ENCODE measurements at places on chromosomes 2 and 18.
A peak's percentile ranks its signal among the peaks of the same experiment; 100 is the strongest.

- no peak overlapping the region for H3K27ac ChIP-seq
- H3K4me3 ChIP-seq, result peak overlapping the region; percentile 11
- peaks cover 3% of the 10 kb centered on the region for H3K36me3 ChIP-seq
- DNase-seq, result no peak
Observed at GRCh38 chr2:96734880-96735583, 4.8 kb downstream of the LMAN2L start.

GRCh38 chr18:809985-810642 lies 1.9 kb downstream of the YES1 start:
- H3K27me3 ChIP-seq, result no peaks in the 10 kb centered on the region
- H3K4me1 ChIP-seq, result peaks cover 3% of the 10 kb centered on the region
- DNase-seq, result no peak
- no peak overlapping the region for H3K27ac ChIP-seq
- H3K36me3 ChIP-seq, result no peaks in the 10 kb centered on the region

GRCh38 chr2:242020196-242021004 lies 150.9 kb downstream of the RTP5 start:
- peaks cover 9% of the 10 kb centered on the region for H3K27me3 ChIP-seq
- H3K4me1 ChIP-seq, result no peaks in the 10 kb centered on the region
- no peak for DNase-seq
- no peak overlapping the region for H3K4me3 ChIP-seq
- no peaks in the 10 kb centered on the region for H3K36me3 ChIP-seq
- H3K27ac ChIP-seq, result no peak overlapping the region

DNA sequence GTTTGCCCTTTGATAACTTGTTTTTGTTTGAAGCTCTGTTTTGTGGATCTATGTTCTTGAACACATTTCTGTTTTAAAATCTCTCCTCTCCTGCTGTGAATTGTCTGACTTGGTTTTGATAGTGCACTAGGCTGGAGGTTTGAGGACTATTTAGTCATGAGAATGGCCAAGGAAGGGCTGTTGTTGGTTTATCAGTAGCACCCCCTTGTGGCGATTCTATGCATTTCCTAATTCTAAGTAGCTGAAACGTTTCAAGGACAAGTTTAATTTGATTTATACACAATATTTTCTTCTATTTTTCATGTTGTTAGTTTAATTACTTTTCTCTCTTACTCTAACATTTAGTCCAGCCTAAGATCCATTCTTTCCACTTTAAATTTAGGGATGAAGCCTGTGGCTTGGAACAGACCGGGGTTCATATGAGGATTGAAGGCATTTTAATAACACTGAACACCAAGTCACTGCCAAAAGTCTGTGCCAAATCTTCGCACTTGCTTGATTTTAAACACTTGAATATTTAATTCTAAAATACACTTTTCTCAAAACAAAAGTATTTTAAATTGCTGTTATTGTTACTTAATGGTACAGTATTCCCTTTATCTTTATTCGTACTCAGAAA lies 166.0 kb downstream of the SOCS6 start:
- H3K36me3 ChIP-seq, result no peaks in the 10 kb centered on the region
- H3K27me3 ChIP-seq, result no peaks in the 10 kb centered on the region
- H3K4me3 ChIP-seq, result no peak overlapping the region
- H3K27ac ChIP-seq, result no peak overlapping the region
- no peaks in the 10 kb centered on the region for H3K4me1 ChIP-seq
- peak; percentile 61 for DNase-seq

- no peak overlapping the region for H3K27ac ChIP-seq
- H3K27me3 ChIP-seq, result no peaks in the 10 kb centered on the region
- no peak for DNase-seq
- H3K36me3 ChIP-seq, result no peaks in the 10 kb centered on the region
- no peaks in the 10 kb centered on the region for H3K4me1 ChIP-seq
Observed at GRCh38 chr2:147068071-147068470, 776.8 kb upstream of the ACVR2A start.

DNA sequence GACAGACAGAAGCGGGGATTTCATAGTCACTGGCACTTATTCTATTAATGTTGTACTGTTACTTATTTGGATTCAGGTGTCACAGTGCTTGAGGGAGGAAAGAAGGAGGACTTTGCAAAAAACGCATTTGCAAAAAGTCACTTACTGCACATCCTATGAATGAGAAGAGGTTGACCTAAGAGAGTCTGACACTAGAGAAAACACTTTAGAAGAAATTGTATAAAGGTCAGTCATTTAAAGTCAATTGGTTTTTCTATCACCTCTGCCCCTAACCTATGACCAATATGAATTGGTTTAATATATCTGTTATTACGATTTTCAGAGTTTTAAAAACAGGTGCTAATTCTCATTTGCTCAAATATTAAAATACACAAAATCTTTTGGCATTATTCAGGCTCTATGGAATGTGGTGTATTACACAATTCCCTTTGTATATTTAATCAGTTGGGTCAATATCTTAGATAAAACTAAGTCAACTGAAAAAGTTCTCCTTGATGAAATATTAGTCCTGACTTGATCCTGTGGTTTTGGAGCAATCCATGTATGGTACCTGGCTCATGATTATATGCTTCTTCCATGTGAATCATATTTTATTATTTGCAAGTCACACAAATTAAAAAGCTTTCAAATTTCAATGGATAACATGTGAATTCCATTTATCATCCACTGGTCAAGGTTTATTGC lies 157.4 kb downstream of the CDH2 start:
- H3K27ac ChIP-seq, result no peak overlapping the region
- no peak for DNase-seq
- H3K4me1 ChIP-seq, result no peaks in the 10 kb centered on the region
- no peaks in the 10 kb centered on the region for H3K27me3 ChIP-seq
- no peak overlapping the region for H3K4me3 ChIP-seq

DNA sequence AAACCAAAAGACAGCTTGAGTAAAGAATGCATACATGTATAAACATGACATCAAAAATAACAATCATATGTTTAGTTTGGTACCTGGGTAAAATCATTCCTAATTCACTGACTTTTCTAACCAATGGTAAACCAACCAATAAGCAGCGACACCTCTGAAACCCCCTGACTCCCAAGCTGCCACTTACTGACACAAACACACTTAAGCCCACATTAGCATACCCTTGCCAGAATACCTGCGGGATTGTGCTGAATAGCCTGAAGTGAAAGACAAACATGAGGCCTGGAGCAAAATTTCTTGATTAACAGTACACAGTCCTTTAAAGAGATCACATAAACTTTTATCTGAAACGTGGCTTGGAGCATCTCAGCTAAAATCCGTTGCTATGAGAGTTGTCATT lies 902.9 kb downstream of the TMEM182 start:
- no peak overlapping the region for H3K27ac ChIP-seq
- DNase-seq, result no peak
- H3K4me3 ChIP-seq, result no peak overlapping the region
- H3K27me3 ChIP-seq, result no peaks in the 10 kb centered on the region

GRCh38 chr2:166170356-166170755 lies 42.5 kb upstream of the SCN1A start:
- no peaks in the 10 kb centered on the region for H3K36me3 ChIP-seq
- no peak overlapping the region for H3K27ac ChIP-seq
- no peak overlapping the region for H3K4me3 ChIP-seq
- H3K27me3 ChIP-seq, result no peaks in the 10 kb centered on the region
- H3K4me1 ChIP-seq, result no peaks in the 10 kb centered on the region

Measured in fibroblast of lung (primary cell).